ENCODE measurements at places on chromosomes 5 and 9. TPM values are rescaled to one million over a fixed set of nuclear protein-coding genes. Genes with fewer than 3 reads are reported as not detected.

The IFNA16 gene
- total RNA-seq: not detected

The DMXL1 gene
- total RNA-seq: 41.2 TPM

- no peak for DNase-seq
Measured at GRCh38 chr5:68000805-68001204, 214.8 kb upstream of the PIK3R1 start.

The C9 gene
- not detected for total RNA-seq

DNA sequence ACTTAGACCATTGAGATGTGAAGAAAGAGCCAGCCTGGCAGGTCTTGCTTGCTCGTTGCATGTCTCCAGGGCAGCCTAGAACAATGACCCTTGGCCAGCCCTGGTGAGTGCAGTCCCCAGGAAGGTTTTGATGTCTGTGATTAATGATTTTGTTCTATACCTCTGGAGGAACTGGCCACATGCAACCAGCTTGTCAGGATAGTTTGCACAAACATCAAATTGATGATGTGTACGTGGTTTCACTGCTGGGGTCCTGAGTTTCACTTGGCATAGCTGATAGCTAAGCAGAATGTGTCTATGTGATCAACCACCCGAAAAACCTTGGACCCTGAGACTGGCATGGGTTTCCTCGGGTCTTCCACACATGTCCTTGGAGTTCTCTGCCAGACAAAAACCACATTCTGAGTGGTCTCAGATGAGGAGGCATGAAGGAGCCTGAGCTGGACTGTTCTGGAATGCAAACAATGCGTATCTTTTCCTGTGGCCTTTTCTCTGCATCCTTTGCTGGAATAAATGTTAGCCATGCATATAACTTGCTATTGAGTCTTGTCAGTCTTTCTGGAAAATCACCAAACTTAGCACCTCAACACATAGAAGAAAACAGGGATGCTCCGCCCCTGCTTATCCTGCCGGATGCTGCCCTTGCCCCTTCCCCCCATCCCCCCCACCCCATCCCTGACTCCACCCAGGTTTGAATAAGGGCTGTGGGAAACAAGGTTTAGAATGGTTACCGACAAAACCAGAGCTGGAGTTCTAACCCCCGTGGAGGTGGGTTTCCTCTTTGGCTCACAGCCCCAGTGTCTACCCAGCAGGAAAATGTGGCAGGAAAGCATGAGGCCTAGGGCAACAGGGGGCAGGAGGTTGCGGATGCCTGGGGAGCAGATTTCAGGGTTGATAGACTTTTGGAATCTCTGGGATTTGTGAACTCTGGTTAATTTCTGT lies 50.1 kb upstream of the ANKRD33B start:
- no peak for DNase-seq

Data from natural killer cell treated with Interleukin-12 subunit alpha and Interleukin-12 subunit beta and Interleukin-15 and Interleukin-18, amount 100 ng/mL, for 72 hours (primary cell).